Stimulated activated CD4-positive, alpha-beta T cell treated with anti-CD3 and anti-CD28 coated beads, Interleukin-4, amount 100 ng/mL, for 48 hours (primary cell): ENCODE measurements at places on chromosomes 12 and 14.
A peak's percentile ranks its signal among the peaks of the same experiment; 100 is the strongest.

DNA sequence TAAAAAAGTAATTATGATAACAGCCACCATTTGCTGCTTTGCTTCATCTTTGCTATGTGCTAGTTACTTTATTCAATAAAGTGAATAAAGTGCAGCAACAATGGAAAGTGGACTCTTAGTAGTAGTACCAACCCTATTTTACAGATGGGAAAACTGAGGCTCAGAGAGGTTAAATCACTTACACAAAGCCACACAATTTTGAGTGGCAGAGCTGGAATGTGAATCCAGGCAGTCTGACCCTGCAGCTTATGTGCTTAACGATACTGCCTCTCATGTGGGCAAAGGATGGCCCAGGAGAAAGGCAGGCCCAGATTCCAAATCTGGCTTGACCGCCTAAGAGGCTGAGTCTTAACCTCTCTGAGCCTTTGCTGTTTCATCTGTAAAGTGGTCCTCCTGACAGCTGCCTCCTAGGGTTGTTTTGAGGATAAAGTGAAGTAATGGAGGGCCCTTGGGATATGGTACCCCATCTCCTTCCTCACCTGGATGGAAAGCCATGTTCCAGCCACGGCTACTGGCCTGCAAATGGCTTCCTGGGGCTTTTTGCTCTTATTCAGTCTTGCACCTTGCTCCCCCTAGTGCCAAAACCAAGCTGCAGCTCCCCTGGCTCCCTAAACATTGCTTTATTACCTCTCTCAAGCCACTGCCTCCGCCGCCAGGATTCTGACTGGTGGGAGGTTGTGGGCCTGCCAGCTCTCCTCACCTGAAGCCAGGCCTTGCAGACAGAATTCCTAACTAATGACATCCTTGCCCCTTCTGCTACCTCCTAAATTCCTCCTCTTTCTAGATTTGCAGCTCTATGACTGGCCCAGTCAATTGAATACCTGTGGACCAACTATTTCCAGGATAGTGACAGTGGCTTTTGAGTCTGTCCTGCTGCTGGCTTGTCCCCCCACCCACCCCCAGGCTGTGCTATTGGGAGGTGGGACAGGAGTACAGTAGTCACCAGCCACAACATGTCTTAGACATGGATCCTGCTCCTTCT lies 283.3 kb upstream of the PWP1 start:
- DNase-seq = peak; percentile 42

GRCh38 chr12:123011701-123012100 lies 31.2 kb downstream of the ARL6IP4 start:
- no peak for DNase-seq

GRCh38 chr14:77917491-77918201 lies 117.7 kb downstream of the ADCK1 start:
- DNase-seq = no peak

DNA sequence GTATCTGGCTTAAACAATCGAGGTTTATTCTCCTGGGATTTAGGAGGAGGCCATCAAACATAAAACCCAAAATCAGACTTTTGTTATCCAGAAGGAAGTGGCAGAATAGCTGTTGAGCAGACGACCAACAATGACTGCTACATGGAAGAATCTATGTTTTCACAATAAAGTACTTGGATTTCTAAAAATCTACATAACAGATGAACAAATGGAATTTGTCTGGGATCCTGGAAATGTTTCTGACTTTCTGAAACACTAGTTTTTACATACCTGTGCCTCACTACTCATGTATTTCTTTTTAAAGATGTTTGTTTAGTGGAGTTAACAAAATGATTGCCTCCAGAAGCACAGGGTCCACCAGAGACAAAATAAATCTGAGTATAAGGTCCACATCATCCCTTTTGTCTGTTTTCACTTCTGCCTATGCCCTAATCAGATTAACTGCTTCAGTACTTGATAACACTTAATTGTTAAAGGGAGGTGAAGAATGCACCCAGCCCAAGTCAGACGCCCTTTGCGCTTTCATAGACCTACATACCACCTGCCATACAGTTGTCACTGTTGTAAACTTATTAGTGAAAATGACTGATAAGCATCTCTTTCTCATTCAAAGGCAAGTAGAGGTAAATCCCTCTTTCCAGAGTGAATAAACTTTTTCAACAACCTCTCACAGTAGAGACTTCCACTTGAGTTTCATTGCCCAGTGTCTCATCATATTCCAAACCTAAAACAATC lies 164.6 kb downstream of the EGLN3 start:
- no peak for DNase-seq

DNA sequence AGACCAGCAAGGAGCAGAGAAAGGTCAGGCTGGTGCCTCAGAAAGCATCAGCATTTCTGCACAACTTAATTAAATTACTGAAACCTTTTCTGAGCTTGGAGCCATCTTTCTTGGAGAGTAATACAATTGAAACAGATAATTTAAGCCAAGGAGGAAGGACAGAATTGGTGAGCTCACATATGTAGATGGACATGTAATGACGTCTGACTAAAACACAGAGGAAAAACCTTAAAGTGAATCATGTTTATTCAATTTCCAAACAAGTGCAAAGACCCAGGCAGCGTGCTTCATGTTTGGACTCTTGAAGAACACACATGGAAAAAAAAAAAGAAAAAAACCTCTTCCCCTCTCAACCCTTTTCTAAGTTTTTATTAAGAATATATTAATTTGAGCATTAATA lies 19.0 kb downstream of the SUSD6 start:
- no peak for DNase-seq

- no peak for DNase-seq
Measured at GRCh38 chr14:102230481-102231210, 74.3 kb downstream of the MOK start.

- DNase-seq = no peak
Measured at GRCh38 chr14:105165761-105166485, 2.7 kb downstream of the JAG2 start.

GRCh38 chr12:91072931-91073330 lies 15.1 kb upstream of the KERA start:
- DNase-seq = no peak

- no peak for DNase-seq
Measured at GRCh38 chr12:64077922-64078321, 144.2 kb downstream of the KICS2 start.

GRCh38 chr14:83624541-83624940 lies 1905.4 kb upstream of the FLRT2 start:
- DNase-seq = no peak

- no peak for DNase-seq
Measured at GRCh38 chr12:109033239-109034196, 12.7 kb upstream of the SVOP start.

GRCh38 chr14:58167891-58168290 lies 15.9 kb upstream of the ARMH4 start:
- no peak for DNase-seq

DNA sequence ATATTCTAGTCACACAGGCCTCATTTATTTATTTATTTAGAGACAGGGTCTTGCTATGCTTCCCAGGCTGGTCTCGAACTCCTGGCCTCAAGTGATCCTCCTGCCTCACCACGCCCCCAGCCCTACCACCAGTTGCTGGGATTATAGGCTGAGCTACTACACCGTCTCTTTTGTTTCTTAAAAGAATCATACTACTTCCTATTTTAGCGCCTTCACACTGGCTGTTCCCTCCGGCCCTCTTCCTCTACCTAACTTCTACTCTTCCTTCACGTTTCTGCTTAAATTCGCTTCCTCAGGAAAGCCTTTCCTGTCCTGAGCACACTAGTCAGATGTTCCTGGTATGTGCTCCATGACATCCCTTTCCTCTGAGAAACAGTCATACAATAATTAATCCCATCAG lies 6.4 kb upstream of the MRPL42 start:
- DNase-seq = no peak
